ENCODE measurements at places on chromosomes 6 and 20.

DNA sequence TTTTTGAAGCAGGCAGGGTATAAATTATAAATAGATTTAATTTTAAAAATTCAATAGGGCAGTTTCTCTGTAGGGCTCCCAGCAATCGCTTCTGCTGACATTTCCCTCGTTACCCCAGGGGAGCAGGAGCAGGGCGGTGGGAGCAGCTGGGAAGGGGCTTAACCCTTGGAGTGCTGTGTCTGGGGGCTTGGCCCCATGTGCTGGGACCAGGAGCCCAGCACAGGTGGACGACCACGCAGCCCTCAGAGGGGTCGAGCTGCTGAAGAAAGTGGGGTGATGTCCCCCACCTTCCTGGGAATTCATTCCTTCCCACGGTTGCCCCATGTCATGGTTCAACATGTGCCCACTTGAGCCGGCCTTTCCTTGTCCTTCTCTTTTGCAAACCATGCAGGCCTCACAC is 67.5 kb upstream of the STX16 start:
- no peak for DNase-seq

GRCh38 chr6:40705354-40705753 is 118.2 kb upstream of the LRFN2 start:
- no peak for DNase-seq

DNA sequence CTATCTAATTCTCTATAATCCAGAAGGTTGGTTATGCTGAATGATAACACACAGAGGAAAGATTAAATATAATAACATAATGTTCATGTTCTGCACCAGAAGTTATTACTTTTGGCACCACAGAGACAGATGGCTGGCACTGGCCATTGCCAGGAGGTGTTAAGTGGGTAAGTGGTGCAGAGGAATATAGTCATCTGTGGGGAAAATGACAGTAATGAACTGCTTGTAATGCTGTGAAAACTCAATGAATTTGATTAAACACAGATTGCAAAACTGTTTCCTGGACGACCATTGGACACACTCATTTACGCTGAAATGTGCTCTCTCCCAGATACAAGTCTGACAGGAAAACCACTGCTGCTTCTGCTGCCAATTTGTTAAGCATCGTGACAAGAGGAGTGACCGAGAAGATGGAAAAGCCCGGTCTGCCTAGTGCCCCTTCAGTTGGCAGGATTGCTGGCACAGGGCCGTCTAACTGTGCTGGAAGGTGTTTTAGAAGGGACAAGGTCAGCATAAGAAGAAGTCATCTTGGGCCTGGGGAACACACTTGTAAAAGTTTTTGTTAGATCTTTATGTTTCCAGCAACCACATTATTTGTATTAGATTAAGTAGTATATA is 567.4 kb downstream of the CBLN4 start:
- no peak for DNase-seq

- DNase-seq = no peak
Measured at GRCh38 chr20:63534831-63535651, 2.1 kb downstream of the PTK6 start.

DNA sequence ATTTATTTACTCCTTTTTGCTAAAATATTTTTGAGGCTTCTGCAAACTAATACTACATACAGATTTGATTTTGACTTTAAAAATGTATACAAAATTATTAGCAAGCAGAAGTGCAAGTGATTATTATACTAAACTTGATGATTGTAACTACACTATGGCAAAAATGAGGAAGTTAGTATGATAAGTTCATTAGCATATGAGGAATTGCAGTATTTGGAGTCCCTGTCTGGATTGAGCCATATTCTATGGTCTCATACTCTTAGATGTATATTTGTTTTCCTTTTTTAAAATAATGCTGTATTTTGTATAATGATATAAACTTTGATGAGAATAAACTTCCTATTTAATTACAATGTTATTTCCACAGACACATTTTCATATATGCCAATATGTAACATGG is 13.9 kb downstream of the CRISP3 start:
- no peak for DNase-seq

DNA sequence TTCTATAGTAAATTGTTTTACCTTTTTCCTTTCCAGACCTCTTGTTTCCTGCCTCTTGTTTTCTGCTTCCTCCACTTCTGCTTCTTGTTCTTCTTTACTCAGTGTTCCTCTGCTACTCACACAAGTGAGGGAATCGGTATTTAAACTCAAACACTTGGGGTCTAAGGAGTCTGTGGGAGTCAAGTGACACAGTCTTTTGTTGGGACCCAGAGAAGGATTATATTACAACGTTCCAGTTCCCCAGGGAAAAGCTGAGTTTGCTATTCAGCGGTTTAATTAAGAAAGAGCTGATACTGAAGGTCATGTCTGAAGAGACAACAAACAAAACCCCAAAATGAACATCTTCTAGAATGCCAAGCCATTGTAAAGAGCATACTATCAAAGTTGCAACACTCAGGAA is 107.8 kb upstream of the CITED2 start:
- no peak for DNase-seq

DNA sequence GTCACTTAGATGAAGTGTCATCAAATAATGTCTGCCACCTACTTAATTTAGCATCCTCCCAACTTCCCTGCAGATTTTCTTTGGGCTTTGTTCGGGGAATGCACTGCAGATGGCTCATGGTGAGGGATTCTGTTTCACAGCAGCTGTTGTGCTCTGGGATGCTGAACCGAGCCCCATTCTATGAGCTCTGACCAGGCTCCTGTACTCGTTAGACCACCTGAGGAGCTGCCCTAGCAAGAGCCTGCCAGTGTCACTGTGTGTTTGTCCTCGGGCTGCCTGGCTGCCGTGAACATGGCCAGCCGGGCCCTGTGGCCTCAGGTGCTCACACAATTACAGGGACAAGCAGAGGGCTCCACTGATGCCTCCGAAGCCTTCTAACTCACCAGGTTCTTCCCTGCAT is 238.8 kb upstream of the ECI2 start:
- DNase-seq = no peak

- no peak for DNase-seq
Measured at GRCh38 chr6:132527791-132528190, 10.3 kb upstream of the TAAR9 start.

DNA sequence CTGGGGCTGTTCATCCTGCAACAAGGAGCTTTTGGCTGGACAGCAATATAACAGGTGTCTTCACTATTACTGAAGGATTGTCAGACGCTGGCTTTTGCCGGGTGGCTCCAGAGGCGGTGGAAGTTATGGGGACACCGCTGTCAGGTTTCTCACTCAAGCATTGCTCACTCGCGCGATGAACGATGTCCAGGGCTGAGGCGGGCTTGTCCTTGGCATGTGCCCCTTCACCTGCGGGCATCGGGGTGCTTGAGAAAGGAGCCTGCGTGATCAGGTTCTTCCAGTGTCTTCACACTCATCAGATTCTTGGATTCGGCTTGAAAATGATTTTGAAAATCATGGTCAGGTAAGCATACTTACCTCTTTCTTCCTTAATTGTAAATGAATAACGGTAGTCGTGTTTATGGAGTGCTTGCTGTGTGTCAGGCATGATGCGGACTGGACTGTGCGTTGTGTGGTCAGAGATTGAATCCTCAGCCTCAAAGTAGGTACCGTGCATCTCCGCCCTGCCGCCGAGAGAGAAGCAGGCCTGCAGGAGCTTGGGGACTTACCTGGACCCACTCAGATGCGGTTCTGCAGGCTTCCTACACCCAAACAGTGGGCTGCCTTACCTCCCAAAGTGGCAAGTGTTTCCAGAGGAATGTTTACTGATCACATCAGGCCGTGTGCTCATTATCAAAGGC is 18.3 kb upstream of the PYGB start:
- DNase-seq = no peak

DNA sequence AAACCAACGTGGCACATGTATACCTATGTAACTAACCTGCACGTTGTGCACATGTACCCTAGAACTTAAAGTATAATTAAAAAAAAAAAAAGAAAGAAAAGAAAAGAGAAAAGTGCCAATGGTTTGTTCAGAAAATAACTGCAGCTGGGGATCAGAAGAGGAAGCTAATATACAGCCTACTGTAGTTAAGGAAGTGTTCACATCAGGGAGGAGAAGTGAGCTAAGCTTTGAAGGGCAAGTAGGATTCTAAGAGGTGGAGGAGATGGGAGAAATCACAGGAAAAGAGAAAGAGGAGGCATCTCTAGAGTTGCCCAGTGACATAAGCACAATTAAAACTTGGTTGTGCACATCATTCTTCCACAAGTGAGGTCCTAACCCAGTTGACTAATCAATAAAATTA is 214.4 kb upstream of the DTNBP1 start:
- no peak for DNase-seq

DNA sequence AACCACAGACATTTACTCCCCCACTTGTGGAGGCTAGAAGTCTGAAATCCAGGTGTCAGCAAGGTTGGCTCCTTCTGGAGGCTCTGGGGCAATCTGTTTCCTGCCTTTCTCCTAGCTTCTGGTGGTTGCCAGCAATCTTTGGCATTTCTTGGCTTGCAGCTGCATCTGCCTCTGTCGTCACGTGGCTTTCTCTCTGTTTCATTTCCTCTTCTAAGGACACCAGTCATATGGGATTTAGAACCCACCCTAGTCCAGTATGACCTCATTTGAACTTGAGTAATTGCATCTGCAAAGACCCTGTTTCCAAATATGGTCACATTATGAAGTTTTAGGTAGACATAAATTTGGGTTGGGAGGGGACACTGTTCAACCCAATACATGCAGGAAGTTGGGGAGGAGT is 56.2 kb upstream of the EPB41L1 start:
- DNase-seq = no peak

DNA sequence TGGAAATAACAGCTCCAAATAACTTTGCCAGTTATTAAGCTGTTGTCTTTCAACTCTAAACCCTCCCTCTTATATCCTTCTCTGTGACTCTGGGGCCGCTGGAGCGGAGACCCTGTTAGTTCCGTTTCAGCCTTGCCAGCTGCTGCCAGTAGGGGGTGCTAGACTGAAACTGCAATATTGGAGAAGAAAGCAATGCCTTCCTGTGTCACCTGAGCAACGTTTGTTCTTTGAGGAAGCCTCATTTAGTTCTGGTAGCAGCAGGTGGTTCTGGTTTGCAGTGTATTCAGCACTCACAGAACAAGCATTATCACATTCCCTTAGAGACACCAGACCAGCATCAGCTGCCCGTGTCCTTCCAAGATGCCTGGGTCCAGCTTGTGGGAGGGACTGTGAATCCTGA is 22.9 kb upstream of the JAG1 start:
- no peak for DNase-seq

GRCh38 chr6:159968295-159969203 is at the start of gene IGF2R:
IGF2R (plus strand) TSS chr6:159969082; CDS start chr6:159969247, 165 bp downstream.
- peak; percentile 90 for DNase-seq

DNA sequence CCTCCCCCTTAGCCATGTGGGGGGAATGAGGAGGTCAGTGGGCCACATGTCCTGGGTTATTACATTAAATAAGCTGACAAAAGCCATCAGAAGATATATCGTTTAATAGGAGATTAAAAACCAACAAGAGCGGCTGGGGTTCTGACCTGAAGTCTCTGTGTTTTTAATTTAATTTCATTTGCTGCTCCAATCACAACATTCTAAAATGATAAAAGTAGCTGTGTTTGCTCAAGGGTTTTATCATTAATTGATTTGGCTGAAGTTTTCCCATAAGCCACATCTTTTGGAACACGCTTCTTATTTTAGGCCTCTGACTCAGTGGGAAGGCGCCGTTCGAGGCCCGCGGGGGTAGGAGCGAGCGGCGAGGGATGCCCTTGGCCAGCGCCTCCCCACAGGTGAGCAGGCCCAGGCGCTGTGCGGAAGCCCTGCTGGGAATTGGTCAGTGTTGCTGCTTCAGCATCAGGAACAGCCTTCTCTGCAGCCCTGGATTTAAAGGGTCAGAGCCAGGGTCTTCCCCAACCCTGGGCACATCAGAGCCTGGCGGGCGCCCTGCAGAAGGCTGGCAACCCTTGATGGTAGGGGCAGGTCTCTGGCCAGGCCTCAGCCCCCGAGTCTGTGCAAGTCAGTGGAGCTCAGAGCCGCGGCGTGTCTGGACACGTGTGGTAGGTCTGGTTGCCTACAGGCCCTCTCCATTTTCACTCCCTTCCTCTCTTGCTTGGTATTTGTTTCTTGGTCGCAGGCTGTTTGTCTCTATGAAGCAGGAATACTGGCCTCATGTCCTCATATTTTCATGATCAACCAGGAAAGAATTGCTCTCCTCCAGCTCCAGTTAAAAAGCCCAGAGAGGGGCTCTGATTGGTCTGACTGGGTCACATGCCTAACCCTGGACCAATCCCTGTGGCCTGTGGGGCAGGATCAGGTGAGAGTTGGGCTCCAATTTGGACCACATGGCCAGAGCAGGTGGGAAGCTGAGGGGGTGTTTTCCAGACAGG is 30.9 kb upstream of the MLN start:
- no peak for DNase-seq

GRCh38 chr6:88741071-88741470 is 222.3 kb downstream of the RNGTT start:
- no peak for DNase-seq

GRCh38 chr6:149190224-149190831 is 127.2 kb upstream of the TAB2 start:
- peak; percentile 40 for DNase-seq

GRCh38 chr6:108331982-108332381 is 37.1 kb downstream of the AFG1L start:
- DNase-seq = no peak

- no peak for DNase-seq
Measured at GRCh38 chr6:160995271-160995670, 3.7 kb downstream of the MAP3K4 start.

GRCh38 chr20:48574383-48574782 is 253.4 kb downstream of the PREX1 start:
- no peak for DNase-seq

DNA sequence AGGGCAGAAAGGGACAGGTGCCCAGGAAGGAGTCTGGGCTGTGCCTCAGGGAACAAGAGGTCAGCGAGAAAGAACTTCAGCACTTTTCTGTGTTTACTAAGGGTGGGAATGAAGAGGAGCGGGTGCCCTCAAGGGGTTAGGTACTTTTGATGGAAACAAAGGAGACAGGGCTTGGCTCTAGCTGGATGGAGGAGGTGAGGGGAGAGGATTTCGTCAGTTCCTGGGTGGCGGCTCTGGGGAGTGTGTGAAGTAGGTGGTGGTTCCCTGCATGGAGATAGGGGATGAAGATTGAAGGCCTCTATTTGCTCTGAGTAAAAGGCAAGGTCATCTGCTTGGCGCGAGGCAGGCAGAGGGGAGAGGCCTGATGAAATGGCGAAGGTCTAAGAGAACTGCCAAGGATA is 40.0 kb upstream of the ANKRD60 start:
- DNase-seq = no peak

- no peak for DNase-seq
Measured at GRCh38 chr20:19256085-19256484, 43.6 kb downstream of the SLC24A3 start.

- DNase-seq = no peak
Measured at GRCh38 chr20:22474224-22474623, 110.1 kb downstream of the FOXA2 start.

- DNase-seq = no peak
Measured at GRCh38 chr6:80938131-80938530, 814.4 kb downstream of the TENT5A start.
